ENCODE measurements at places on chromosomes 5 and 9. TPM values are rescaled to one million over a fixed set of nuclear protein-coding genes. Genes with fewer than 3 reads are reported as not detected.

Gene NHP2
- 101 TPM for total RNA-seq

DNA sequence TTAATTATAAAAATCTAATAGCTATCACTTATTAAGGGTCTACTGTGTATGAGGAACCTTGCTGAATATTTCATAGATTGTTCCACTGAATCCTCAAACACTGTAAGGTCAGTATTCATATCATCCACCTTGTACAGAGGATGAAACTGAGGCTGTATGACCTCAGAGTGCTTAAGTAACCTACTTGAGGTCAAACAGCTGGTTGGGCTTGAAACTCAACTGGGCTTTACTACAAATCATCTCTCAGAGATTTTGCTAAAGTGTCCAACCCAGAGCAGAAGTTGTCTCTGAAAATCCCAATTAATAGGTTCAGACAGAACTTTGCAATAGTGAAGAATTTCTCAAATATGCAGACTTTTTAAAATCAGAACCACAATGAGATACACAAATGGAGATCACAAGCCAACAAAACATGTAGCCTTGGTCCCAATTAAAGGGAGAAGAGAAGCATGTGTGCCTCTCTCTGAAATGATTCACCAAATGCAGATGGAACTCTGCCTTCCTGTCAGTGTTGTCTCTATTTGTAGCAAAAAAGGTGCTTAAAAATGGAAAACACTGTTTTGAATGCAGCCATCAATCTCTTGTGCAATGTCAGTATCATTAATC is 131.4 kb downstream of the FAM114A2 start:
- DNase-seq: no peak

DNA sequence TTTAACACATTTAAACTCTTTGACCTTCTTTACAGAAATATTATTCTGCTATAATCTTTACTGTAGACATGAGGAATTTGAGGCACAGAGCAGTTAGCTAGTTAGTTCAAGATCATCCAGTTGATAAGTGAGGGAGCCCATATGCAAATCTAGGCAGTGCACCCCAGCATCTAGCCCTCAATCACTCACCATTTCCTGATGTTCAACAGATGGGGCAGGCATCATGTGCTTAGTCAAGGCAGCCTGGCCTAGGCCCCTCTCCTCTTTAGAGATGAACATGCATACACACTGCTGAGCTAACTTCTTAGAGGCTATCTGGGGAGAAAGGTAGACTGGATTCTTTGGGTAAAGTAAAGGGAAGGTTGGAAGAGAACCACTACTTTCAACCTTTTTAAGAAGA is 206.8 kb upstream of the SLC24A2 start:
- DNase-seq: peak; percentile 26

- DNase-seq: no peak
These were observed 74.9 kb downstream of the NSUN2 start for GRCh38 chr5:6557807-6558575.

Gene PLGRKT
- 32.0 TPM for total RNA-seq

Gene ADAMTSL1
- total RNA-seq: not detected

DNA sequence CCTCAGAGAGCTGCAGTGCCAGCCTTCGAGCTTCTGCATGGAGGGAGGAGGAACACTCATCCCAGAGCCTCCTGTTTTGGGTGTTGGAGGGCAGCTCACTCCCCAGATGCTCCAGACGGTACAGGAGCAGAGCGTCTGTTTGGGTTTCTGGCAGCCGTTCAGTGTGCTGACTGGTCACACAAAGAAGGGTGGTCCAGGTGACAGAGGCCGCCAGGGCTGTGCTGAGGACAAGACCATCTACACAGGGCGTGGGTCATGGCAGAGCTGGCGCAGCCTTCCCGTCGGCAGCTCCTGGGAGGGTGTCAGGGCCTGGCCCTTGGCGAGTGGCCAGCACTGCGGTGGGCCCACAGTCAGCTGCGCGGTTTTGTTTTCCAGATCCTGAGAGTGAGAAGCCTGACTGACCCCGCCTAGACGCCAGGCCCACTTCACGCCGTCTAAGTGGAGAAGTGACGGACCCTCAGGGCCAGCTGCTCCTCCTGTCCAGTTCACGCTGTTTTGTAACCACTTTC is 131.4 kb upstream of the FAM120A start:
- no peak for DNase-seq

DNA sequence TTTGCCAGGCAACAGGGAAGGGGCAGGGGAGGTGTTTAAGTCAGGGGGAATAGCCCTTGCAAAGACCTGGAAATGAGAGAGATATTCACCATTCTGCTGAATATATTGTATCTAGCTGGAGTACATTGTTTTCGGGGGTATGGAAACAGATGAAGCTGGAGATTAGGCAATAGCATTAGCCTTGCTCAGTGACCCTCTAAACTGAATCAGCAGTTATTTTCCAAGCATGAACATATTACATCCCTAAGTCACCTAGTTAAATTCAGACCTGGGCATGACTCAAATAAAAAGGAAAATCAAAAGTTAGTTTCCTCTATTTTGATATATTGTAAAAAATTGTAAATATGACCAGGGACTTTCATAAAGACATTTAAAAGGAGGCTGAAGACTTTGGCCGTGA is 544.6 kb upstream of the TRPC7 start:
- DNase-seq: no peak

- no peak for DNase-seq
These were observed 184.4 kb downstream of the MPDZ start for GRCh38 chr9:13095056-13095455.

DNA sequence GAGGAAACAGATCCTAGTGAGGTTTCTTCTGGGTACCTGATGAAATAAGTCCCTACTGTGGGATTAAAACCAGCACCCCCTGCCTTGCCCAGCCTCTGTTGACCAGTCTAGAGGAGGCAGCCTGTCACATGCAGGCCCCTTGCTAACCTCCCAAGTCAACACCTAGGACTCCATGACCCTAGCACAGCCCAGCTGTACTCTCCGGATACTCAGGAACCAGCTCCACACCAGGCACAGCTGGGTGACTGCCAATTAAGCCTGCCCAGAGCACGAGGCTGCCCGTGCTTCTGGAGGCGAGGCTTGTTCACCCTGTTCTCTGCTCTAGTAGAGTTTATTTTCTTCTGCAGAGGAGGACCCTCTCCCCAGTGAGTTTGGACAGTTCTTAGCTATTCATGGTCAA is 92.5 kb downstream of the SNX24 start:
- no peak for DNase-seq

GRCh38 chr9:129482521-129483414 is 138.1 kb downstream of the C9orf50 start:
- DNase-seq: peak; percentile 26

DNA sequence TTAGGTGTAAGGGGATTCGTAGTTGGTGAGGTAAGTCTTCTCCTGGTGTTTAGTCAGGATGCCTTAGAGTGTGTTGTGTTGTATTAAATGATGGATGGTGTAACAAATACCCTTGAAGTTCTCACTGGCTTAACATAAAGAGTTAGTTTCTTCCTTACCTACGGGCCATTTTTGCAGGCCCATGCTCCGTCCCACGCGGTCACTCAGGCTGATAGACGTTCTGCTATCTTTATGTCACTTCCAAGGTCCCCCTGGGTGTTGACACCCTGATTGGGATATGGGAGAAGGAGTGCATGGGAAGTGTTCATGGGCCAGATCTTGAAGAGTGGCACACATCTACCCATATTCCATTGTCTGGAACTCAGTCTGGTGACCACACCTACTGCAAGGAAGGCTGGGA is 214.0 kb downstream of the MAST4 start:
- no peak for DNase-seq

Gene ADGRV1
- not detected for total RNA-seq

DNA sequence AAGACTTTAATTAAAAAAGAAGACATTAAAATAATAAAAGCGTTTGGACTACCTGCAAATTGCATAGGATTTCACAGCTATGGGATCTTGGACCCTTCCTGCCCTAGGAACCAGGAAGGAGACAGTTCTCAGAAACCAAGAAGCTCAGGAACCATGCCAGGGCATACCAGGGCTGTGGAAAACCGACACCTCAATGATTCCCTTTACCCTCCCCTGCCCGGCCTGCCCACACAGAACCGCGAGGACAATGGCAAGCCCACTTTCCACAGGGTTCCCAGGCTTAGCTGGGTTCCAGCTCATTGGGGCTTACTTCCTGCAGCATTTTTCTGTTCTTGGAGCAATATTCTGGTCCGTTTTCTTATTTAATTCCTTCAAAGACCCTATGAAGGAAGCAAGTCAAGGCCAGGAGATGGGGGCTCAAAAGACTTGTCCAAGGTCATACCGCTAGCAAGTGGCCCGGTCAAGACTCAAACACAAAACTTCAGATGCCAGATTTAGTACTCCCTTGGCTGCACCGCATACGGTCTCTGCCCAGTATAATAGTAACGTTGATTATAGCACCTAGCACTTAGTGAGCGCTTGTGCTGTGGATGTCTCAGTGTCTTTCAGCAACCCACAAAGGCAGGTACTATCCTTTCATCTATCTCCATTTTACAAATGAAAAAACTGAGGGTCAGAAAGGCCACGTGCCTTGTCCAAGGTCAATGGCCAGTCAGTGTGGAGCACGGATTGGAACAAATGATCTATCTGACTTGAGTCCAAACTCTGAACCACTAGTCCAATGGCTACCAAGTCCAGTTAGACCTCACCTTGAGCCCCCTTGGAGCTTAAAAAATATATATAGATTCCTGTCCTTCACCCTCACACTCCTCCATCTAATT is 6.8 kb downstream of the FAT2 start:
- DNase-seq: no peak

DNA sequence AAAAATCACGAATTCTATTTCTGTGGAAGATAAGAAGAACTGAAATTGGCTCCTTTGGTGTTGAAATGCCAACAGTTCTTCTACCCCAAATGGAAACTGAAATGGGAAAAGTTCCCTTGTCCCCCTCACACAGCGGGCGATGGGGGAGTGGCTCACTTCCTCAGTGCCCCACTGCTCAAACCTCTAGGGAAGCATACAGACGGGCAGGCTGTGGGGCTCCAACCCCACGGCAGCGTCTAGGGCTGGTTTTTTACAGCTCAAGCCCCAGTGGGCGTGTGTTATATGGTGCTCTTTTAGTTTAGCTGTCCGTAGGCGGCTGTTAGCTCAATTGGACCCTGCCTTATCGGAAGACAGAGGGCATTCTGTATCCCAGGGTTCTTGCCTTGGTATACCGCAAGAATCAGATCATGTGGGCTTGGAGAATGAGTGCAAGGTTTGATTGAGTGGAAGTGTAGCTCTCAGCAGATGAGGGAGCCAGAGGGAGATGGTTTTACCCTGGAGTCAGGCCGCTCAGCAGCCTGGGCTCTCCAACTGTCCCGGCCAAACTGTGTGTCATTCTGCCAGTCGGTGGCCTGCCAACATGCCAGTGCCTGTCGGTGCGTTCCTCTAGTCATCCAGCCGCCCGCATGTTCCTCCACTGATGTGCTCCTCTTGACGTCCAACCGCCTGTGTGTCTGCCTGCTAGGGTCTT is 166.3 kb upstream of the ZNF608 start:
- DNase-seq: no peak

DNA sequence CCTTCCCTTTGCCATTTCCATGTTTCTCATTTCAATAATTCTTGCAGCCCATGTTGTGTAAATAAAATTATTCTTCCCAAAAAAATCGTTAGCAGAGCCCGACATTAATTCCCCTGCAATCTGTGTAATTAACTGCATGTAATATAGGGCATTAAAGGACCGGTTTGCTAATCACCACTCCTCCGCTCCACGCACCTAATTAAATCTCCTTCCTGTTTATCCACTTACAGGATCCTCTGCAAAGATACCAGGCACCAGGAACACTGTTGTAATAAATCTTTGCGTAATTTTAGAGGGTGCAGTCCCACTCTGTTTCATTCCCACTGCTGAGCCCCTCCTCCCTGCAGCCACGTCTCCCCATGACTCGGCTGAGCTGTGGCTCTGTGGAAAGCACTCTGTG is 105.0 kb upstream of the PPP1R26 start:
- DNase-seq: no peak

DNA sequence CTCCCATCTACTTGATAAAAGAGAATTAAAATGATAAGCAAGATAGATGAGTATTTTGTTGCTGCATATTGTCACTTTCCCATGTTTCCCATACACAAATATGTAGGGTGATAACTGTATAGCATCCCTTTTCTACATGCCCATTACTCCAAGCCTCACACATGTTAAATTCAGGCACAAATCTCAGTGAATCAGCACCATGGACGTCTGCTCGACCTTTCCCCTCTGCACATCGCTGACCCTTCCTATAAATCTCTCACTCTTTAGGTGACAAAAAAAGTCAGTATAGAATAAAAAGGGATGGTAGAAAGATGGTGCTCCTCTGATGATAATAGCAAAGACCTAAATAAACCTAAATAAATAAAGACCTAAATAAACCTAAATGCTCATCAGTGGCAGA is 1097.7 kb upstream of the C9orf72 start:
- DNase-seq: no peak

- no peak for DNase-seq
These were observed 1.3 kb downstream of the SEMA6A start for GRCh38 chr5:116573279-116573701.

DNA sequence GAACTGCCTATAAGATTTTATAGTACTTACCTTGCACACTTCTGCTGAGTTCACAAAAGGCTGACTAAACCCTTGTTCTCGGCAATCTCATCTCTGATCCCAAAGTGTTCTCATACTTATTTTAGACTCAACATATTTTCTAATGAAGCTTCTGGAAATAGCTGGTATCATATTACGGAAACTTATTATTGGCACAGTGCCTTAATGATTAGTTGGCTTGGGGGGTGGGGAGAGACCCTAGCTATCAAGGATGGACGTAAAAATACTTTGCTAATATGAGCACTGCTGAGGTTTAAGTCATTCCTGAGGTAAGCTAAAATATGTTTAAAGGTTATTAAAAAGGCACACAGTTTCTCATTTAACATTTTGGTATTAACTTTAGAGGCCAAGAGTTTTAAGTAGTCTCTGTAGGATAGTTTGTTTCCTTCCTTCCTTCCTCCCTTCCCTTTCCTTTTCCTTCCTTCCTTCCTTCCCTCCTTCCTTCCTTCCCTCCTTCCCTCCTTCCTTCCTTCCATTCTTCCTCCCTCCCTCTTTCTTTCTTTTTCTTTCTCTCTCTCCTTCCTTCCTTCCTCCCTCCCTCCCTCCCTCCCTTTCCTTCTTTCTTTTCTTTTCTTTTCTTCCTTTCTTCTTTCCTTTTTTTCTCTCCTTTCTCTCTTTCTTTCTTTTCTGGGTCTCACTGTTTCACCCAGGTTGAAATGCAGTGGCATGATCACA is 31.5 kb downstream of the ZSWIM6 start:
- DNase-seq: no peak

- peak; percentile 38 for DNase-seq
These were observed 115.1 kb downstream of the PALM2AKAP2 start for GRCh38 chr9:109894921-109895758.

GRCh38 chr9:124411514-124412227 is 3.6 kb downstream of the PSMB7 start:
- DNase-seq: no peak

DNA sequence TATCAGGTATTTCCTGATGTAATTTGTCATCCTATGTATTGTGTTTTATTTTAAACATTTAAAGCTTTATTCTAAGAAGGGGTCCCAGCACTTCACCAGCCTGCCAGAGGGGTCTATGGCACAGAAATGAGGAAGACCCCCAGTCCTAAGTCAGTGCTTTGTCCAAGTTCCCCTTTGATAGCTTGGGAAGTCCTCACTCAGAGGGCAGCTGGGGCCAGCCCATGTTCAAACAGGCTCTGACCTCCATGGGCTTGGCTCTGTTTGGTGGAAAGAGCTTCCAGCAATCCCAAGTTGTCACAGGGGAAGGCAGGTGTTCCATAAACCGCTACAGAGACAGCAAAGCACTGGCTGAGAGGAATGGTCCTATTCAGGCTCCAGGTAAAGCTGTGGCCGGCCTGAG is 26.6 kb upstream of the AKNA start:
- DNase-seq: no peak
